Erythroblast (primary cell): ENCODE measurements at places on chromosomes 7 and 10.

GRCh38 chr7:149690688-149691446 lies 82.5 kb downstream of the ZNF467 start:
- no peak for DNase-seq

GRCh38 chr10:89518876-89519842 lies 16.2 kb downstream of the SLC16A12 start:
- DNase-seq = no peak

DNA sequence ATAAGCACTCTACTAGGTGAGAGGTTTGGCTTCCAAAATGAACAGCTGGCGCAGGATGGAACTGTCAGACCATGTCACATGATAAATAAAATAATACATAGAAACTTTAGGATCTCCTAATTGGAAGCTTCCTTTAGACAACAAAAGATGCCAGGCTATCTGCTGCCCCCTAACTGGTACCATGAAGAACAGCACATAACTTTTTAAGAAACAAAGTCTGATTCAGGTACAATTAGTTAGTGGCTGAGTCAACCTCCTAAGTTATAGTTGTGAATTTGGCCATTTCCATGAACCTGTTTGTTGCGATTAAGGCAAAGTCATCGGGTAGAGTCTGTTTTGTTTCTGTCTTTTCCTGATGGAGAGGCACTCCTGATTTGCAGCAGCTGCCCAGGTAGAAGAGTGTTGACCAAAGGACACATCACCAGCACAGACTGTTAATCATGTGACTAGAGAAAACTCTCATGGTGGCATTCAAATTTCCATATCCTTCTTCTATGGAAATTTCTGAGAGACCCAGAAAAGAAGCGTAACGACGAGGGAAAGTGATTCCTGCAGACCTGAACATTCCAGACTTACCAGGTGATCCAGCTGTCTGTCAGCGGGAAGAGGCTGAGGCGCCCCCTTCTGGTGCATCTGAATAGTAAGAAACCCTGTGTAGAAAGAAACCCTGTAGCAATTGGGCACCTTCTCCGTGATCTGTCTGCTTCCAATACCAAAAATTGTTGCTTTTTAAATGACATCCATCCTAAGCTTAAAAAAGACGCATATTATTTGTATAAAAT lies 8.6 kb upstream of the INHBA start:
- peak; percentile 6 for DNase-seq

DNA sequence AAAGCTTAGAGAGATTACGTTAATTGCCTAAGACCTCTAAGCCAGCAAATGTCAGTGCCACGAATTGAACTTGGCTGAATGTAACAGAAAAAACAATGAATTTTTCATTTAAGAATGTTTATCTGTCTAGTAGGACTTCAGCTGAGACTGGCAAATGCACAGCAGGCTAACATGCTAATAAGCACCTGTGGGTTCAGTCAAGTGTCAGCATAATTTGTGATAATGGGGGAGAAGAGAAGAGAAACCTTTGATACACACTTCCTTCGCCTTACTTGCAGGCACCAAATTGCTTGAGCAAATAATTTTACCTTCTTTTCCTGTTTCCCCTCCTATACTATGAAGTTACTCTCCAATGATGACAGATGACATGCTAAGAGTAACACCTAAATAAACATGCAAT lies 1136.5 kb upstream of the SORCS1 start:
- DNase-seq = no peak

GRCh38 chr7:82162289-82162688 lies 281.3 kb downstream of the CACNA2D1 start:
- DNase-seq = no peak

GRCh38 chr7:68689087-68689433 lies 909.2 kb upstream of the AUTS2 start:
- no peak for DNase-seq

DNA sequence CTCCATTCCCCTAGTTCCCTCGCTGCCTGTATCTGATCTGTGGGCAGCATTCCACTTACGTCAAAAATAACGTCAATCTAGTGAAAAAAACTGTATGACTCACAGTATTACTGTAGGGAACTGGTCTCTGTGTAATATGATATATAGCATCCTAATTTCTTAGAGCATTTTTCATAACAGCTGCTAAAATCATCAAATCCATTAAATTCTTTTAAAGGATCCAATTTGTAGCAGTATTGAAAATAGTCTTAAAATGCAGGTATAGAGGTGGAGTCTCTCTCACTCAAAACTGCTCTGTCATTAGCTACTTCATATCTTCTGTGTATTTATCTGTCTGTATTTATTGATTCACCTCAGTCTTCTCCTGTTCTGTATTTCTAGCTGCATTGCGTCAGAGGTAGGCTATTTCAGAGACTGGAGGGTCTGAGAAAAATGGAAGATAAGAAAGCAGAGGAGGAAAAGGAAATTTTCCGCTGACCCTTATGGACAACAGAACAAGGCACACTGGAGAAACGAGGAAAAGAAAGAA lies 59.9 kb downstream of the PON1 start:
- DNase-seq = no peak

- peak; percentile 13 for DNase-seq
These were observed 90.0 kb upstream of the STK17A start for GRCh38 chr7:43492896-43493295.

DNA sequence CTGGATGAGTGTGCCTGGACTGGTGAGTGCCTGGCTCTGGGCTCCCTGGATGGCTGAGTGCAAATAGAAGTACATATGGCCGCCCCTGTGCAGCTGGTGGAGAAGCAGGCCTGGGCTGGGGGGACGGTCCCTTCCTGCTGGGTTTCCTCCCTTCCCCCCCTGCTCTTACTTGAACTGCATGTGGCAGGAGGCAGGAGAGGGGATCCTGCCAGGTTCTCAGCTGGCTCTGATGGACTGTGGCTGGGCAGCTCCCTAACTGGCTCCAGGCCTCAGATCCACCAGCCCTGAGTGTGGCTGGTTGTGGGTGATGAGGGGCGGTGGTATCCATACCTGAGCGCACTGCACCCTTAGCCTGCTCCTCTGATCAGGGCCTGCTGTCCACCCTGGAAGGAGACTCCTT lies 26.9 kb downstream of the ADCY1 start:
- DNase-seq = no peak

GRCh38 chr10:101042118-101042517 lies 11.1 kb downstream of the SFXN3 start:
- no peak for DNase-seq

DNA sequence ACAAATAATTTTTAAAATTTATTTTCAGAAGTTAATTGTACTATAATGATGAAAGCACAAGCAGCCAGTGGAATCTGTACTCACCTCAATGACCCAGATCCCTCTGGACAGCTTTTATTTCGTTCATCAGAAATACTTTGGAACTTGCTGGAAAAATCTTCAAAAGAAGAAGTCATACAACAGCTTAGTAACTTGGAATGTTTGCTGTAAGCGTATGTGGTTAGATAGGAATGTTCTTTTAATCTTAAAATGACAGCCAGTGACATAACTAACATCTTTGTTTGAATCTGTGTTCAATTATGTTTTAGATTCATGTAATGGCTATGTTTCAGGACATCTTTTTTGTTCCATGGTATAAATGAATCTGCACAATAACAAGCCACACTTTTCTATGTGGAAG lies 26.8 kb downstream of the CFAP69 start:
- no peak for DNase-seq

DNA sequence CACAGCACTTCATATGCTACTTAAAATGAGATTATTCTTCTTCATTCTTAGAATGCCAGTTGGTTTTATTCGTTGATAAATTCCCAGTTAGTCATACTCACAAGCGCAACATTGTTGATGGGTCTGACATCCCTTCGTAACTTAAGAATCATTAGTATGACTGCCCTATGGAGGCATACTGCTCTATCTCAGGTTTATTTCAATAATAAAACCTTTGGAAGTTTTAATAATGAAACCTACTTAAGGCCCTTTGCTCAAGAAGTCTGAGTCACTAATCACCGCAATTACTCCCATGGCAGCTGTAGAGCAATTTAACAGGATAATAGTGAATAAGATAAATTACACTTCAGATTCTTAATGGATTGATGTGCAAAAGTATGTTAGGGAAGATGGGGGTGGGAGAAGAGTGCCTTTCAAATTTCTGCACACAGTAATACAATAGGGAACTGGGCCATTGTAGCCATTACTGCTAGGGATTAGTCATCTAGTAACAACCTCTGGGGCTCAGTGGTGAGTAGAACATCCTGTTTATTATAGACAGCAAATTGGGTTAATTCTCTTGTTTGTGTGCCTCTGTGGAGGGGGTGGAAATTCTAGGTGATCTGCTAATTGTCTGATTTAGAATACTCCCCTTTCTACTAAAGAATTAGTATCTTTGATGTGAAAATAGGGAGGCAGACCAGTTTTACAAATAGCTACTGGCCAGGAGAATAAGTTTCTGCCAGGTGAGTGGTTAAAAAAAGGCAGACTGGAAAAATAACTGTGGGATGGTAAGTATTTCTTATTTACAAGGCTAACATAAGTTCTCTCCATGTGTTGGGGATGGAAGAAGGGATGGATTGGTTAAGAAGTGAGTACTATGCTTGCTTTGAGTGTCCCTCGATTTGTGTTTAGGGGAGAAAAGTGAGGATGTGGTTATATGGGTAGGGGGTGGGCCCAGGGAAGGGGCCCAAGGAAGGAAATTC lies 74.5 kb upstream of the VKORC1L1 start:
- DNase-seq = no peak

- no peak for DNase-seq
These were observed 417.9 kb downstream of the ANKRD7 start for GRCh38 chr7:118642396-118642795.

DNA sequence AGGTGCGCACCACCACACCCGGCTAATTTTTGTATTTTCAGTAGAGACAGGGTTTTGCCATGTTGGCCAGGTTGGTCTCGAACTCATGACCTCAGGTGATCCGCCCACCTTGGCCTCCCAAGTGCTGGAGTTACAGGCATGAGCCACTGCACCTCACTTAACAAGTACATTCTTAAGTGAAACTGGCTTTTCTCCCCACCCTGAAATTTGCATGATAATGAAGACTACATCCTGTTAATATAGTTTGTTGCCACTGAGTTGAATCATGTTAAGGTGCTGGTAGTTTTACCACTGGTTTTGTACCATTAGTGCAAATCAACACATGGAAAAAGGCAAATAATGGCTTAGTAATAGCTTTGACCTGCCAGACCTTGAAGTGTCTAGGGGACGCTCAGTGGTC lies 62.2 kb downstream of the MPLKIP start:
- no peak for DNase-seq

DNA sequence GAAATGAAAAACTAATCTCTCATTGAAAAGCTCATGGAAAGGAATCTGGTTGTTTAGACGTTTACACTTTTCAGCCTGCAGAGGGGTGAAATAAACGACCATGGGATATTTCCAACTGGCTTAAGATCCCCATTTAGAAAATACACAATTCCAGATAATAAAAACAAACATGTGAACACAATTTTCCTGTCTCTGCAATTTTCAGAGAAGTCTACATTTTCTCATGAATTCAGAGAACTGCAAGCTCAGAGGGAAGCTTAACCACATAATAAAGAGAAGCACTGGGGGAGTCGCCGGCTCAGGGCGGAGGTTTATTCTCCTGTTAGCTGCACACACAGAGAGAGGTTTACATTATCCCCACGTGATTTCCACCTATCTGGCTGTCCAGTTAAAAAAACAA lies 215.2 kb downstream of the FANK1 start:
- DNase-seq = no peak
